ENCODE measurements at places on chromosomes 16 and 17.

- DNase-seq, result no peak
Observed at GRCh38 chr16:28874406-28874805, 3.9 kb upstream of the ATP2A1 start.

- DNase-seq, result no peak
Observed at GRCh38 chr16:89377453-89377848, 112.9 kb downstream of the ANKRD11 start.

DNA sequence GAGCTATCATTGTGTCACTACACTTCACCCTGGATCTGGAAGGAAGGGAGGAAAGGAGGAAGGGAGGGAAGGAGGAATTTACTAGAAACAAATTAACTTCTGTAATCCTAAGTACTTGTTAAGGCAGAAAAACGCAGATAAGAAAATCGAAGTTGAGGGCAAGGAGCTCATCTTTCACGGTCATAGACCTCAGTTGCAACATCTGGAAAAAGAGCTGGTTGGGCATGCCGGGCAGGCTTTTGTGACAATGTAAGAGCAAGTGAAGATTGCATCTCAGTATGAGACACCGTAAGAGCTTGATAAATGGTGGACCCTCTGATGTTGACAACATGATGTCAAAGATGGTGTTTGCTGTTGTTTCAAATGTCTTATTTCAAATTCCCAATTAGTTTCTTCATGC, 721.5 kb downstream of the MAF start:
- no peak for DNase-seq

DNA sequence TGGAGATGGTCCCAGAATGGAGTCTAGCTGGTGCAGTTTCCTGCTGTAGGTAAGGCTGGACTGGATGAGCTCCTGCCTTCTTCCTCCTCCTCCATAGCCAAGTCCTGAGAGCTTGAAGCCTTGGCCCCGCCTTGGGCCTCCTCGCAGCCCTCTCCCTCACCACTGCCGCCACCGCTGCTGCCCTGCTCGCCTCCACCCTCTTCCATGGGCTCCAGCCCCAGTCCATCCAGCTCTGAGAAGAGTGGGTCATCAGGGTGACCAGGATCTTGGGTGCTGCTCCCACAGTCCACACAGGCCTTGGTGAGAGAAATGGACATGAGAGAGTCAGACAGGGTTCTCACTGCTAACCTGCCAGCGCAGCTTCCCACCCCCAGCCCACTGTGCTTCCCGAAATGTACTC, 11.2 kb downstream of the PER1 start:
- DNase-seq, result no peak

GRCh38 chr17:78993241-78993956, 13.7 kb upstream of the LGALS3BP start:
- peak; percentile 13 for DNase-seq

Measured in stimulated activated CD8-positive, alpha-beta memory T cell treated with anti-CD3 and anti-CD28 coated beads, Interleukin-2, amount 100 ng/mL, for 1 hour (primary cell).